ENCODE measurements at places on chromosomes 5 and 9.

- DNase-seq, result no peak
These were observed 112.3 kb downstream of the MARCHF3 start for GRCh38 chr5:126917918-126918614.

- DNase-seq, result no peak
These were observed 197.0 kb downstream of the NR2F1-AS1 start for GRCh38 chr5:93384026-93384425.

GRCh38 chr9:89458768-89459496, 39.0 kb downstream of the SEMA4D start:
- no peak for DNase-seq

DNA sequence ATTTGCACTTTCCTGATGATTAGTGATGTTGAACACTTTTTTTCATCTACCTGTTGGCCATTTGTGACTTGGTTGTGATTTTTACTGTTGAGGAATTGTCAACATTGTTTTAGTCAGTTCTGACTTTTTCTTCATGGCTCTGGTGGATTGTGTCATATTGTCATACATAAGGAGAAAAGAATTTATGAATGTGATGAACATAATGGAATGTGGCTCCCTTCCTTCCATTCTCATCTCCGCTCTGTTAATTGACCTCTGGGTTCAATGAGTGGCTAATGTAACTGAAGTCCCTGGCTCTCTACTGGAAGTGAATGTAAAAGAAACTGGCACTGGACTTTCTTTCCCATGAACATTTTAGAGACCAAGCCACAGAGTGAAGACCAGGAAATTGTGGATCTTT, 49.2 kb downstream of the KIAA1958 start:
- DNase-seq, result no peak

DNA sequence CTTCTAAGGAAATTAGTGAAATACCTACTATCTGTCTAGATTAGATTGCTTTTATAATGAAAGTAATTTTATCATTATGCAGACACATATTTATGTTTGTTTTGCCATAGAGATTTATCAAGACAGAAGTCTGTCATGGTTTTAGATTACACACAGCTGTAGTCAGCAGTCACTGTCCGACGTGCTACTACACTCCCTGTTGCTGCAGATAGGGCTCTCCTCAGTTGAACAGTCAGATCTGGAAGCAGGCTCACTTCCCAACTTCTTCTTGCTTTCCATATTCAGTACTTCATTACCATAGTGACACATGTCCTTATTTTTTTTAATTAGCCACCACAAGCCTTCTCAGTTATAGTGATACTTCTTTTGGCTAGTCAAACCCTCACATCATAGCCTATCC, 329.9 kb upstream of the ITGA1 start:
- DNase-seq, result no peak

GRCh38 chr5:107472620-107473064, 198.1 kb downstream of the EFNA5 start:
- DNase-seq, result no peak

DNA sequence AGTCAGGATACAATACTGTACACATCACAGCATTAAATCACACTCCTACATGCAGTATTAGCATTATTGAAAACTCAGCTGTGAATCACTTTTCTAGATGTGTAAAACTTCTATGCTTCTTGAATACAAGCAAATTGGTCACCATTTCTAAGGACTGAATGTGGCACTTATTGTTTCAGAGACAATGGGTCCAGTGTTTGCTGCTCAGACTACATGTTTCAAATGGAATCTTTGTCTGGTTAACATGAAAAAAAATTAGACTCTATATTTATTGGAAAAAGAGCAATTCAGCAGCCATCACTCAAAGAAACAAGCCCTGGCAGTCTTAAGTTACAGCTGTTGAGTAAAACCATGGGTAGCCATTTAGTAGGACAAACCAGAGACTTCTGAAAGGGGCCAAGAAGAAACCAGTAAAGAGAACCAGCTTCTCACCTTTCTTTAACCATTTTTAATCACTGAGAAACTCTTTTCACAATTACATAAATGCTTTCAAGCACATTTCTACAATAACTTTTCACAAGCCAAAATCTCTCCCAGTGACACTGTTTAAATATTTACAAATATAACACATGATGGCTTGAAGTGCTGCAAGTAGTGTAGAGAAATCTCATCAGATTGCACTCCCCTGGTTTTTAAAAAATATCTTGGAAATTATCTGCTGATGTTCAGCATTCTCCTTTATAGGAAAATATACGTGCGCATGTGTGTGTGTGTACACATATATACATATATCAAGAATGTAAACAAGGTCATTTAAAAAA, 35.2 kb downstream of the OR2K2 start:
- DNase-seq, result no peak

DNA sequence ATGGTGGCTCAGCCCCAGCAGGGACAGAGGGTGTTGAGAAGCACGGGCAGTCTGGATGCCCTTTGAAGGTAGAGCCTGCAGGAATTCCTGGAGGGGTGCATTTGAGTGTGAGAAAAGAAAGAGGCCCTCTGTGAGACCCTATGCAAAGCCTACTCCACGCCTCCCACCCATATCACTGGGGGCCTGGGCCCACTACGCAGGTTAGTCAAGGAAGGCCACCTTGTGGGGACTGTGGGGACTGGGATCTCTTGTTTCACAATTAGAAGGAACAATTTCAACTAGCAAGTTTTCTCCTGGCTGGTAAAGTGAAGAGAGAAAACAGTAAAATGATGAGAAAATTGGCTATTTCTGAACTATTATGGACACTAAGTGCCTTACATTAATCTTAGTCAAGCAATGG, 486.2 kb upstream of the DAP start:
- no peak for DNase-seq

DNA sequence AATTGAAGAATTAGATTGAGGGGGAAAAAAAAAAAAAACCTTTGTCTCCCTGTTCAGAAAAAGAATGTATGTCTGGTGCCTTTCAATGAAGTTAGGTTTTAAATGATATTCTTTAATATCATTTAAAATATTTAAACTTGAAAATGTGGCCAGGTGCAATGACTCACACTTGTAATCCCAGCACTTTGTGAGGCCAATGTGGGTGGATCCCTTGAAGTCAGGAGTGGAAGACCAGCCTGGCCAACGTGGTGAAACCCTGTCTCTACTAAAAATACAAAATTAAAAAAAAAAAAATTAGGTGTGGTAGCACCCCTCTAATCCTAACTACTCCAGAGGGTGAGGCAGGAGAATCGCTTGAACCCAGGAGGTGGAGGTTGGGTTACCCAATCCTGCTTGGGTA, 111.1 kb upstream of the RASA1 start:
- no peak for DNase-seq

DNA sequence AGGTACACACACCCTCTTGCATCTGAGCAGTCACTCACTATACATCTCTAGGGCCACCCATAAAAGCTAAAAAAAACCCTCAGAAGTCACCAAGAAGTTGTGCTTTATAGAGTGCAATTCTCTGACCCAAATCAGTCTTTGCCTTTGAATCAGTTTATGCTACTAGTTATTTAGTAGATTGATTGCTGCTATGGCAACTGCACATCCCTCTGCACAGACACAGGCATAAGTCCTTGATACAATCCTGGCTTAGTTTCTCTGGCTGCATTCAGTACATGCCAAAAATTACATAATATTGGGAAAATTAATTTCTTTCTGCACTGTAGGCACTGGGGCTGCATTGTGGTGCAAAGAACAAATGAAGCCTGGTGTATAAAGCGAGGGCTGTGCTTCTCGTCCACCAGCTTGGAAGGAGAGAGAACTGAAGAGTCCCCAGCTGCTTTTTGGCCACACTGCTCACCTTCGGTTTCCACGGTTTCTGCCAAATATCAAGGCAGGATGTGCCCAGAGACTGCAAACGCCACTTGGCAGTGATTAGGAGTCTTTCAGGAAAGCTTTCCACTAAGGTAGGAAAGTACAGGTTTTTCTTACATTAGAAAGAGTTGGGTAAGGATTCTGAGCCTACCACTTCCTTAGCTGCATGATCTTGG, 258.4 kb downstream of the ELAVL2 start:
- DNase-seq, result no peak

GRCh38 chr5:16321284-16321683, 141.7 kb upstream of the MARCHF11 start:
- no peak for DNase-seq

DNA sequence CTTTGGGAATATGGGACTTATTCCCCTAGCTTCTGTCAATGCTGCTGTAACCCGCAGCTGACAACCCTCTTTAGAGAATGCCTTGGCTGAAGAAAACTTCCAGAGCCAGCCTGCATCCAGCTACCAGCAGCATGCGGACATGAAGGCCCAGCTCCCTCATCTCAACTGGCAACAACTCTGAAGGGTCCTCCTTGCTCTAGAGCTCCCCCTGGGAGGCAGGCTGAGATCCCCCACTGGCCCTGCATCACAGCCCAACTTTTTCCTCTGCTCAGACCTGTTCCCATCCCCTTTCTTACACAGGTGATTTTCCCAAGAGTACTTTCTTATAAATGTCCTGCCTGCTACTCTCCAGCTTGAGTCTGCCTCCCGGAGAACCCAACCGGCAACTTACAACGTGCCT, 18.7 kb upstream of the WNT8A start:
- DNase-seq, result no peak

DNA sequence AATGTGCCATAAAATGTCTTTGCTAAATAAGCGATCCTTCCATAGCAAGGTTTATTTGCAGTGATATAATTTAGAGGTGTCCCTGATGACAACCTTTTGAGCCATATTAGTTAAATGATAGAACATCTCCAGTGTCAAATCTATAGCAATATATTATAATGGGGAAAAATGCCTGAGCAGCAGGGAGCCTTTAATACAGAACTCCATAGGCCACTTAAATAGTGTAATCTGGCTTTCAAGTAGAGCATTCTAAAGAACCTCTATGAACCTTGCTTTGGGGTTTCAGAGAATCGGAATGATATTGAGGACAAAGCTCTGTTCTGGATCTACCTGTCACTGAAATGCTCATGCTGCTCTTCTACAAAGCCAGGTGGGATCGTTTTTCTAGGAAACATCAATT, 96.7 kb upstream of the MEF2C start:
- no peak for DNase-seq

DNA sequence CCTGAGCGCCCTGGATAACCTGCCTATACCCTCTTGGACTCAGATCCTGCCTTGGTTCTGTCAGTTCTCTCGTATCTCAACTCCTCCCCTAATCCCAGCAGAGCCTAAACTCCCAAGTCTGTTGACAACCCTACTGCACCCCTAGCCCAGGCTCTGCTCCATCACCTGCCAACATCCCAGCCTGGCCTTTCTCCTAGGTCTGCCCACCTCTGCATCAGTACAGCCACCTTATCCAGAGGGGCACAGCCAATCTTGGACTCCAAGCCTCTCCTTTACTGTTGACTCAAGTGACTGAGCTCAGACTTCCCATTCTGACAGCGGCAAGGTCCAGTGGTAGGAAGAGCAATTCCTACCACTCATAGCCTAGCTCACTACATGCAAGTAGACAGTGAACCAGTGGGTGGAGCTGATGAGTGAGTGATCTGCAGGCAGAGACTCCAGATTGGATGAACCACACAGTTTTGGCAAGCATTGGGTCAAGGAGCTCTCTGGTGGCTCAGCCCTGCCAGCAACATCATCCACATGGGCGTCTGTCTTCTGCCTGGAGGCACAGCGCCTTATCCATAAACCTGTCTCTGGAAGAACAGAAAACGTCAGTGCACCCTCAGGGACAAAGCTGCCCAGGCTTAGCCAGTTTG, 26.5 kb downstream of the TRMO start:
- DNase-seq, result no peak

DNA sequence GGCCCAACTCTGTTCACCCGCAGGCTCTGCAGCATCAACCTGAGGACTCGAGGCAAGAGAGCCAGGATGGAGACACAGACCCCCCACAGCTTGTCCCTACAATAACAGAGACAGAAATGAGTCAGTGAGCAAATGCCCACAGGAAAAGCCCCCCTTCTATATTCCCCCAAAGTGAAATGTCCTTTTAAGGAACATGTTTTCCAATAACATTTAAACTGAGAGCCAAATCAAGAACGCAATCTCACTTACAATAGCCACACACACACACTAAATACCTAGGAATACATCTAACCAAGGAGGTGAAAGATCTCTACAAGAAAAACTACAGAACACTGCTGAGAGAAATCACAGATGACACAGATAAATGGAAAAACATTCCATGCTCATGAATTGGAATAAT, 49.0 kb downstream of the TEX10 start:
- no peak for DNase-seq

GRCh38 chr5:106380736-106381135, 1290.0 kb downstream of the EFNA5 start:
- no peak for DNase-seq

DNA sequence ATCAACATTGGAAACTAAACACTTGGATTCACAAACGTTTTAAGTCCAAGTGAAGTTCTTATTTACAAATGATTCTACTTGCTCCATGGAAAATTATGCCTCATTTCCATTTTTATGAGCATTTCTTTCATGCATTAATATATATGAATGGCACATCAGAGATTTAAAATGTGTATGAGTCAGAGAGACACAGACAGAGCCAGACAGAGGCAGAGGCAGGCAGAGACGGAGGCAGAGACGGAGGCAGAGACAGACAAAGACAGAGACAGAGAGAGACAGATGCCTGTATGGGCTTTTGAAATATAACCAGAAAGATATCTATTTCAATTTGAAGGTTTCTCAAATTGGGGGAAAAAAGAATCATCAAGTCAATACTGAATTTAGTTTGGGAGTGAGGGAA, 649.0 kb downstream of the PTPRD start:
- DNase-seq, result no peak

GRCh38 chr5:60447488-60447920, 252.5 kb downstream of the DEPDC1B start:
- DNase-seq, result no peak

DNA sequence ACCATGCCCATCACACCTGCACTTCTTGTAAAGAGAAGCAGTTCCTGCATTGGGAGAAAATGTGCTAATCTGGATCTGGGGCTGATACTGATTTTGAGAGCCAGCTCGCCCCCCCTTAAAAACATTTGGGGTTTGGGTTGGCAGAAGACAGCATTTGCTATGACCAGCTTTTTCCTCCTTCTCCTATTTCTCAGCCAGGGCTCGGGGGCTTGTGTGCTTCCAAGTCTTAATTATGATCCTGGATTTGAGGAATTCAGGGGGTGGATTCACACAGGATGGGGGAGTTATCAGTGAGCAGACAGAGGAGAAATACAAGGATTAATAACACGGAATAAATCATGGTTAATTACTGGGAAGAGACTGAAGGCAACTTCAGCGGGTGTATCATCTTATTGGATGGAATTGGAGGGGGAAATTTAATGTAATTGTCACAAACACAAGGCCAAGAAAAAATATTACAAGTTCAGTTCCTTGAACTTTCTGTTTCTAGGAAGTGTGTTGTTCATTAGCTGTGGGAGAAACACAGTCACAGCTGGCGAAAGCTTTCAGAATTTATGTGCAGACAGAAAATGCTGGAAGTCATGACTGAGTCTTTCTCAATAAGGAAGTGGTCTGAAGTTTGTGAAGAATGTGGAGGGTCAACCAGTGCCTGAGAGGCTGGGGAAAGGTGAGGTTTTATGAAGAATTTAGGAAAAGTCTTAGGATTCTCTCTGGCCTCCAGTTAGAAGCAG, 15.3 kb downstream of the C9orf152 start:
- DNase-seq, result no peak

DNA sequence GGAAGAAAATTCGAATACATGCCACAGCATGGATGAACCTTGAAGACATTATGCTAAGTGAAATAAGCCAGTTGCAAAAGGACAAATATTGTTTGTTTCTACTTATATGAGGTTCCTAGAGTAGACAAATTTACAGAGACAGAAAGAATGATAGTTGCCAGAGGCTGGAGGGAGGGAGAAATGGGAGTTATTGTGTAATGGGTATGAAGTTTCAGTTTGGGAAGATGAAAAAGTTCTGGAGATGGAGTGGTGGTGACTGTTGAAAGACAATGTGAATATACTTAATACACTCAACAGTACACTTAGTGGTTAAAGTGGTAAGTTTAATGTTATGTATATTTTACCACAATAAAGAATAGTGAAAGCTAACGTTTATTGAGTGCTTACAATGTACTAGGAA, 99.6 kb upstream of the SLC44A1 start:
- DNase-seq, result no peak
